Naive thymus-derived CD8-positive, alpha-beta T cell (primary cell): ENCODE measurements at places on chromosomes 5 and 9. TPM values are rescaled to one million over a fixed set of nuclear protein-coding genes. Genes with fewer than 3 reads are reported as not detected.

OR13J1 gene
- not detected for polyA plus RNA-seq

CCDC187 gene
- not detected for polyA plus RNA-seq

SH3TC2 gene
- polyA plus RNA-seq, result not detected

PPP3R2 gene
- polyA plus RNA-seq, result not detected

IL7R gene
- polyA plus RNA-seq, result 668 TPM

SNCAIP gene
- not detected for polyA plus RNA-seq

GDNF gene
- not detected for polyA plus RNA-seq

NR4A3 gene
- polyA plus RNA-seq, result 0.22 TPM

SLCO6A1 gene
- not detected for polyA plus RNA-seq

F12 gene
- 0.21 TPM for polyA plus RNA-seq

SLC23A1 gene
- polyA plus RNA-seq, result not detected

TICAM2 gene
- polyA plus RNA-seq, result not detected

FRRS1L gene
- not detected for polyA plus RNA-seq

HAND1 gene
- polyA plus RNA-seq, result not detected

LVRN gene
- not detected for polyA plus RNA-seq

FGFR4 gene
- polyA plus RNA-seq, result not detected

N4BP3 gene
- polyA plus RNA-seq, result 2.0 TPM

LMX1B gene
- polyA plus RNA-seq, result not detected

FGD3 gene
- polyA plus RNA-seq, result 64.2 TPM

PRR7 gene
- 21.6 TPM for polyA plus RNA-seq

IFNK gene
- not detected for polyA plus RNA-seq

SEMA5A gene
- not detected for polyA plus RNA-seq

NR2F1-AS1 gene
- polyA plus RNA-seq, result not detected

TSSK1B gene
- not detected for polyA plus RNA-seq

IL17B gene
- polyA plus RNA-seq, result not detected

CEL gene
- not detected for polyA plus RNA-seq

GRXCR2 gene
- polyA plus RNA-seq, result not detected
